ENCODE measurements at places on chromosomes 2 and 18. TPM values are rescaled to one million over a fixed set of nuclear protein-coding genes. Genes with fewer than 3 reads are reported as not detected.

The ADD2 gene
- 18.6 TPM for total RNA-seq

The ITPRID2 gene
- total RNA-seq, result 42.5 TPM

The SCN3A gene
- total RNA-seq, result not detected

The IL36B gene
- total RNA-seq, result not detected

The STAM2 gene
- total RNA-seq, result 14.6 TPM

The ITGA4 gene
- 207 TPM for total RNA-seq

The GNAL gene
- total RNA-seq, result not detected

The NDUFS1 gene
- total RNA-seq, result 55.9 TPM

The C2orf72 gene
- total RNA-seq, result 0.65 TPM

The TMEM178A gene
- 0.20 TPM for total RNA-seq

The NOSTRIN gene
- not detected for total RNA-seq
